Left ventricle myocardium superior (tissue), 1 donor: ENCODE measurements at places on chromosomes 12 and 14.

- no peak for DNase-seq
Measured at GRCh38 chr14:32044454-32044853, 32.6 kb upstream of the ARHGAP5 start.

DNA sequence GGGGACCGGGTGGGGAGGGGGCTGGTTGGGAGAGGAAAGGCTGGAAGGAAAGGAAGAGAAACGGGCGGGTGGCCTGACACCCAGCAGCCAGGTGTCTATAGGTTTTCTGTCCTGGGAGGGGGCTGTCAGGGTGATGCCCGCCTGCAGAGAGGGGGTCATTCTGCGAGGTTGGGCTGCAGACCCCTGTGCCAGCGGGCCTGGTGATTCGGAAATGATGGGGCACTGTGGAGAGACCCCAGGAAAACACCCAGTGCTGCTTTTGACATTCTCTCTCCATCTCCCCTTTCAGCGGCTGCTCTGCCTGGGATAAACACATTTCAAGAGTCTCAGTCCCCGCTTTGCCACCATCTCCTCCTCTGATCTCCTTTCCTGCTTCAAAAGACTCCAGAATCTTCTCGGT is 168.5 kb upstream of the RTL1 start:
- no peak for DNase-seq

DNA sequence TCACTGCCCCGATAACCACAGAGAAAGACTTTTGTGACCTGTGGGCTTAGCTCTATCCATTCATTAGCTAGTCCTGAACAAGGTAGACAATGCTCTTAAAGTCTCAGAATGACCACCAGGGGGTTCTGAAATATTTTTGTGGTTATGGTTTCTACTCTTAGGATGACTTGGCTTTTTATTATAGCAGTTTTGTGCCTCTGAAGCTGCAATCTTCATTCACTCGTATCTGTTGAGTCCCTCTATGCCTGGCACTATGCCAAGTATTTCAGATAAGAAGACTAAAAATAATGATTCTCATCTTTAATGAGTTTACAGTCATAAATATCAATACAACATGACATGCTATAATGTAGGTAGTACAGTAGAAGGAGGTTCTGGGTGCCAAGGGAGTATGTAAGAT is 130.8 kb upstream of the TRHDE start:
- no peak for DNase-seq

DNA sequence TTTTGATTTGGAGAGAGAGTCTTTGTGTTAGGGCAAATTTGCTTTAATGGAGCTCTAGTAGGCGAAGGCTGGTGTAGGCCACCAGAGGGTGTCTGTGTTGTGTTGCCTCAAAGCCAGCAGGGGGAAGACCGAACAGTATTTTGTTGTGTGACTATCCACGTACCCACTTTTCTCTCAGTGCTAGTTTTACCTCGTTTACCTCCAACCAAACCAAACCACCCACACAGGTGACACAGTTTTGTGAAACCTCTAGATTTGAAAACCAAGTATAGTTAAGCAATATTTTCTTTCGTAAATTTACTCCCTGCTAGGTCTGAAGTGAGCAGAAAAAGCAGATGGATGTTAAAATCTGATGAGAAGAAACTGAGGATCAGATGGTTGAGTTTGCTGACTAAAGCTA is 36.3 kb upstream of the NPFF start:
- peak; percentile 61 for DNase-seq

DNA sequence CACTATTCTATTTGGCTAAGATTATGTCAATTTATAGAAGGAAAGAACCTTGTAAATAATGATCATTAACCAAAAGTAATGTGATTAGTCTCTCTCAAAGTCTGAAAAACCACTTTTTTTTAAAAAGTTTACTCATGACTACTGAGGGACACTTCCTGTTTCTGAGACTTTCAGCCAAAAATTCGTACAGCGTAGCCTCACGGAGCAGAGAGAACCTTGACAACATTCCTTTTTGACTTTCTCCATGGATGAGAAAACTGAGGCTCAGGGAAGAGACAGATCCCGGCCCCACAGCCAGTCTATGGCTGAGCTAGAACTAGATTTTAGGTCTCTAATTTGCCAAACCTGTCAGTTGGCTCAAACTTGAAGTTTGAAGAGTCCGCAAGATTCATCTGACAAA is 68.2 kb downstream of the DAD1 start:
- no peak for DNase-seq

DNA sequence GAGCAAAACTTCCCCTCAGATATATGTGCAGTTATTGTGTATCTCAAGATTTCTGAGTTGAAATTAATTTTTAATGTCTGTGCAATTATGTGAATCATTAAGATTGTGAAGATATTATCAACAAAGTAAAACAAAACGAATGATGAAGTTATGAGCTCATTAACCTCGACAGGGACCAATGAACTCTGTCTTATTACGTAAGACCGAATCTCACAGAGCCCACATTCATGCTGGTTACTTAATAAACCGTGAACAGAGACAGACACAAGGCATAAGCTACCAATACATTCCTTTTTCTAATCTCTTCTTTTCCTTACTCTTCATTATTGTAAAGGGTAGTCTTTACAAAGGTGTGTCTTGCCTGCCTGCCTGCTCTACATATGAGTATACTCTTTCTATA is 568.7 kb downstream of the RPS29 start:
- DNase-seq: no peak
